ENCODE measurements at places on chromosomes 13 and 19.

GRCh38 chr13:113229791-113230190, 20.4 kb downstream of the CUL4A start:
- DNase-seq = no peak

DNA sequence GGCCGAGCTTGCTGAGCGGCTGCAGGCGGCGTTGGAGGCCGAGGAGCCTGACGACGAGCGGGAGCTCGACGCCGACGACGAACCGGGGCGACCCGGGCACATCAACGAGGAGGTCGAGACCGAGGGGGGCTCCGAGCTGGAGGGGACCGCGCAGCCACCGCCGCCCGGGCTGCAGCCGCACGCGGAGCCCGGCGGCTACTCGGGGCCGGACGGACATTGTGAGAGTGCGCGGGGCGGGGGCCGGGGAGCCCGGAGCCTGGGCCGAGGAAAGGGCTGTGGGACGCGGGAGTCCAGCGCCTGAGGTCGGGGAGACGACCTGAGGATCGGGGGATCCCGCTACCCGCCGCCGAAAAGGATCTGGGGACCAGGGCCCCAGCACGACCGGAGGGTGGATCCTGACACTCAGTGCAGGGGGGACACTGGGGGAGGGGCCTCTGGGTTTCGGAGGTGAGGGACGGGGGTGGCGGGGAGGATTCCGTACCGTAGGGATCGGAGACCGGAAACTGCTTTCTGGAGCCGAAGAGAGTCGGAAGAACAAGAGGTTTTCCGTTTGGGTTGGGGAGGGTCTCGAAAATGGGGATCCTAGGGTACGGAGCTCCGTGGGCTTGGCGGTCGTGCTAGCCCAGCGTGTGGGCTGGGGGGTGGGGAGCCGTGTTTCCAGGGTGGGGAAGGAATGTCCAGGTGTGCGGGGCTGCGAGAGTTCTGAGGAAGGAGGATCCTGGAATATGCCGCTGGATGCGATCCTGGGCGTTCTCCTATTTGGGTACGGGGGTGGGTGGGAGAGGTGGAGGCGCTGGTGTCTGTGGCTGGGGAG, 616 bp downstream of the HNRNPUL1 start:
- DNase-seq = peak; percentile 33

- DNase-seq = no peak
Observed at GRCh38 chr13:101817898-101818297, 365.4 kb downstream of the ITGBL1 start.

- no peak for DNase-seq
Observed at GRCh38 chr13:113445791-113446487, 7.3 kb downstream of the ADPRHL1 start.

- DNase-seq = no peak
Observed at GRCh38 chr19:48595833-48596232, 10.7 kb upstream of the SPACA4 start.

DNA sequence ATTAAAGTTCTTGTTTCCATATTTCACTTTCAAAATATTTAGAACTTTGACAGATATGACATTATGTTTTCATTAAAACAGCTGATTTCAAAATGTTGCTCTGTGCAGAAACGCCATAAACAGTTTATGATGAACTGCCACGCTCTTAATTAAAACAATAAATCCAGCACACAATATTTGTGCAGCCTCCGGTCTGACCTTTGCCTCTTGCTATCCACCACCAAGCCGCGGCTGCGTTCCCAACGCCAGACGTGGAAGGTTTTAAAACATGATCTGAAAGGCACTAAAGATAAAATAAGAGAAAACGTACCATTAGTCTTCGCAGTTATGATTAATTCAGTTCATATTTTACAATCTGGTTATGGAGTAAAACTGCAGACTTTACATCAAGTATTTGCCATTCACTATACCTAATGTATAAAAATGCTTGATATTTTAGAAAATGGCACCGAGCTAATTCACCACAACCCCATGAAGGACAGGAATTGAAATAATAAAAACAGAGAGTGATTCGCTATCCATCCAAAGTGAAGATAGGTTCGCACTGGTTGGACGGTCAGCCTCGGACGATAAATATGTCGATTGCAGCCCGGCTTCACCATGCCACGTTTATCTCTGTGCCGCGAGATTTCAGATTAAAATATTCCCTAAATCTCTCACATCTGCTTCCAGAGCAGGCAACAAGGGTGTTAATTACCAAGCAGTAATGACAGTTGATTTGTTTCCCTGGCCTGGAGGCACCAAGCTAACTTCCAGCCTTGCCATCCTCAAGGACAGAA, 103.3 kb upstream of the ZNF507 start:
- DNase-seq = no peak

DNA sequence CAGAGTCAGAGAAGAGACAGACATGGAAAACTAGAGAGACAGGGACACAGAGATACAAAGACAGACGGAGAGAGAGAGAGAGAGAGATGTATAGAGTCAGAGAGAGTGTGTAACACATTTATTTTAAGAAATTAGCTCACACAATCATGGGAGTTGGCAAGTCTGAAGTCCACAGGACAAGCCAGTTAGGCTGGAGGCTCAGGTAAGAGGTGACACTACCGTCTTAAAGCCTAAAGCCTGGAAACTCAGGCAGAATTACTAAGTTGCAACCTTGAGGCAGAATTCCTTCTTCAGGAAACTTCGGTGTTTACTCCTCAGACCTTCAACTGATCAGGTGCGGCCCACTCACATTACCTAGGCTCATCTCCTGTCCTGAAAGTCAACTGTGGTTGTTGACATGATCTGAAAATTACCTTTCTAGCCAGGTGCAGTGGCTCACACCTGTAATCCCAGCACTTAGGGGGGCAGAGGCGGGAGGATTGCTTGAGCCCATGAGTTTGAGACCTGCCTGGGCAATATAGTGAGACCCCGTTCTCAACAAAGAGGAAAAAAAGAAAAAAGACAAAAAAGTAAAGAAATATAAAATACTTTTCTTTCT, 2.8 kb upstream of the TNFSF14 start:
- no peak for DNase-seq

DNA sequence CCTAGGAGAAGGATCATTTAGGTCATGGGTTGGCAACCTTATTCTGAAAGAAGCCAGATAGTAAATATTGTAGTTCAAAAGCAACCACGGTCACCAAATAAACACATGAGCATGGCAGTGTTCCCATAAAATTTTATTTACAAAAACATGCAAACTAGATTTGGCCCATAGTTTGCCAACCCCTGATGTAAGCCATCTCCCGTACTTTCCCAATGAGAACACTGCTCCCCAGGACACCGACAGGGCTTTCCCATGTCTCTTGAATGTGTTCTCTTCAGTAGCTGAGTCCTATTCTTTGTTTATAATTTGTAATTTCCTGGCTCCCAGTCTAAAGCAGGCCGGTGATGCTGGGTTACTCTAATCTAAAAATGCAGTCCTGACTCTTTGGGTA, 239.6 kb downstream of the LHFPL6 start:
- no peak for DNase-seq

- no peak for DNase-seq
Observed at GRCh38 chr13:73879346-73880015, 254.7 kb downstream of the KLF12 start.

DNA sequence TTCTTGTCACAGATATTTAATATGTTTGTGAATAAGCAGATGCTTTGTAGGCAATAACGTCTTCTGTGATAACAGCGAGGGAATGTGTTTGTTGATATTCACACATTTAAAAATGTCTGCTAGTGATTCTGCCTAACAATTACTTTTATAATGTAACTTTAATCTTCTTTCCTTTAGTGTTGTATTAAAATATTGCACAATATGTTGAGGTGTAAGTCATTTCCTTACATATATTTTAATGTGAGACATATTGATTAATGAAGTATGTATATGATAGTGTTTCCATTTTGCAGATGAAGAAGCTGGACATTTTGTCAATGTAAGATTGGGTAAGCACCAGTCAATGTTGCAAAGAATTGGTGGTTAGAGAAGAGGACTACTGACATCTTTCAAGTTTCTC, 324.4 kb downstream of the SLITRK1 start:
- no peak for DNase-seq

DNA sequence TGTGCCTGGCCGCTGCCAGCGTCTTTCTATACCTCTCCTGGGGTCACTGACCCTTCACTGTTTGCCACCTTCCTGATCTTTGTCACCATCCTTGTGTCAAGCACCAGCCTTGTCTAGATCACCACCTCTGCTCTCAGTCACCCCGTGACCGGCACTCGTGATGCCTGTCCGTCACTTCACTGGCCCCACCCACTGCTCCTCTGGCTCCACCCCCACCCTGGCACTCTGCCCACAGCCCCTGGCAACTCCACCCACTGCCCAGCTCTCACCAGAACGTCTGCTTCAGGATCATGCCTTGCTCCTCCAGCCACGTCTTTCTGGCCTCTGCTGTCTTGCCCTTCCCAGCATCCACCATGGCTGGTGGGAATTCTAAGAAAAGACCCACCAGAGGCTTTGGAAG, 24.8 kb upstream of the PLA2G4C start:
- no peak for DNase-seq

DNA sequence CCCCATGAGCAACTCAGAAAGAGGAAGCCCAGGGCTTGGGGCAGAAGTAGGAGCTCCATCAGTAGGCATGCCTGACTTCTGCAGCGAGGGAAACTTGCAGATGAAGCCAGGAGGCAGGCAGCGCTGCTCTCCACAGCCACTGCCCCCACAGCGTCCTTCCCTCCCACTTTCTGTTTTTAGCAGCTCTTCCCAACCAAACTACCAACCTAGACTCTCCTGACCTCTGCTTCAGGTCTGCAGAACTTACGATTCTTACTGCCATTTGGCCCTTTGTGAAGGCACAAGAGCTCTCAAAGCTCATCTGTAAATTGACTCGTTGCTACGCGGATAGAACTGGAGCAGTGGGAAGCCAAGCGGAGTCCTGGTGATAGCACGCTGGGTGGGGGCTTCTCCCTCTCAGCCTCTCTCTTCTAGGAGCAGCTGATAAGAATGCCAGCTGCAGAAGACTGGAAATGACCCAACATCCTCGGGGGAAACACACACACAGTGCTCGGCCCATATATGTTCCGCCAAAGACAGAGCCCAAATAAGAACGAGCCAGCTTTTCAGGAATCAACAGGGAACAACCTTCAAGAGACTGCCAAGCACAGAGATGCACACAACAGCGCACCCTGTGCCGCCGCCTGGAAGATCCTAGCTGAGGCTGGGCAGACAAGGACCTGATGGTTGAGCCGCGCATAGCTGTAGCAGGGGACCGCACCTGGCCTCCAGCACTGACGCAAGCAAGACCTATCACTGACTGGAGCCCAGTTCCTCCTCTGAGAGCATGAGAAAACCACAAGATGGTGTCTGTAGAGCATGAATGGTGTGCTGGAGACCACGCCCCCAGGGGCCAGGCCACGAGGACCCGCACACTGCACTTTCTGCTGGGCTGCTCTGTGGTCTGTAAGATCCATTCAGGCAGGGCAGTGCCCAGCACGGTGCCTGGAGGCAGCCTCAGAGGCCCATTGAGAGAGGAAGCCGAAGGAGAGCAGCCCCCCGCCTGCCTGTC, 15.9 kb upstream of the SLC35E1 start:
- peak; percentile 61 for DNase-seq

- DNase-seq = no peak
Observed at GRCh38 chr13:110341445-110342244, 34.6 kb downstream of the COL4A2 start.

DNA sequence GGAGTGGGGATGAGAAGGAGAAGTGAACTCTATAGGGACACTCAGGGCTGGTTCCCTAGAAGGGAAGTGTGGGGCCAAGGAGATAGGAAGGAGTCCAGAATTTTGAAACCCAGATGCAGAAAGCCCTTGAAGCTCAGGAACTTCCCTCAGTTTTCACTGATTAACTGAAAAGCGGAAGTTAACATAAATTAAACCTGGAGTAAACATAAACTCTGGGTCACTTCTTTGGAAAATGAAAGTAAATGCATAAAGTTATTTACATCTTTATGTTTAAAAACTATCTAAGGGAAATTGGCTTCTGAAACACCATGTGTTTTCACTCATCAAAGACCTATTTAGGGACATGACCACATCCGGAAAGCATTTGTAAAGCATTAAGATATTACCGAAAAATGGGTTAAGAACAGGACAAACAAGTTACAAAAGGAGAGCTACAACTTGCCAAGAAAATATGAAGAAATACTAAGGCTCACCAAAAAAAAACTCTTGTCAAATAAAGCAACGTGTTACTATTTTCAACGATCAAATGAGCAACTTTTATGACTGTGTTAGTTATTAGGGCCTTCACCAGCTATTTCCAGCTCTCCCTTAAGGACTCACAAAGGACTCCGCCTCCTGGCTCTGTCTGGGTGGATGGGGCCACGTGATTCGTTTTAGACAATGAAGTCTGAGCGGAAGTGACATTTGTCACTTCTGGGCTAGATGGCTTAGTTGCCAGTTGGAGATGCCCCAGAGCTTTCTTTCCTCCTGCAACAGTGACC, 439.1 kb upstream of the ZNF507 start:
- no peak for DNase-seq

DNA sequence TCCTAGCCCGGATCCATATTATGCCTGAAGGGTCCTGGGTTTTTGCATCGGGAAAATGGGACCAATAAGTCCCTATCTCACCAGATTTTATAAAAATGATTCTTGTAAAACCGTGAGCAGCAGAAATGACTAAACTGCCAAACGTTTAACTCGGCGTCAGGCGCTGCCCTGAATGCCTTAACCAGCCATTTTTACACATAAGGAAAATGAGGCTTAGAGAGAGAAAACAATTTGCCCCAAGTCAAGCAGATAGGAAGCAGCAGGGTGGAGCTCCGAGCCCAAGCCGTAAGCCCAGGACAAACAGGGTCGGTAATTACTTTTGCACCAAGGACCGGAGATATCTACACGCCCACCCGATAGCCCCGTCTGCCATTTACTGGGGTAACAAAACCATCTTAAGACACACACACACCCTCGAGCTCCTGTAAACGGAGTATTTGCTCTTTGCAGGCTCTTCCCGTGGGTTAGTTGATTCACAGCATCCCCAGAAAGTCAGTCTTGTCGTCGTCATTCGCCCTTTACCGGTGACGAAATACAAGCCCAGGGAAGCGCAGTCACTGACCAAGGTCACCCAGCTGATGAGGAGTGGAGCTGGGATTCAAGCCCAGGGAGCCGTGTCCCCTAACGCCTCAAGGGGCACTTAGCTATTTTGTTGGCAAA, 16.0 kb upstream of the MRI1 start:
- DNase-seq = no peak

GRCh38 chr13:71412231-71412630, 454.8 kb downstream of the DACH1 start:
- no peak for DNase-seq

DNA sequence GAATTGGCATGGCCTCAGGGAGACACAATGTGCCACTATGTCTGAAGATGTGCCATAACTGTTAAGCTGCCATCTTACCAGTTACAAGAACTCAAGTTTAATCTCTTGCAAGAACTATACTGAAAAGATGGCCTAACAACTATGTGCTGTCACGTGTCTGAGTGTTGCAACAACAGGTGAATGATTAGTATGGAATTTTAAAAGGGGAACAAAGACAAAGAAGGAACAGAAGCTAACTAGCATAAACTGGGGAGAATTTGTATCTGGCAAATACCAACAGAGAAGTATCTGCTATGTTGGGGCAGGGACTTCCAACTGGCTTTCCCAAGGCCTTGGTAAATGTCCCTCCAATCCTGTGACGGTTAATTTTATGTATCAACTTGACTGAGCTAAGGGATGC, 11.5 kb upstream of the ACOD1 start:
- no peak for DNase-seq

- DNase-seq = no peak
Observed at GRCh38 chr13:23467048-23467931, 33.8 kb upstream of the SACS start.

GRCh38 chr19:4969292-4969771, 419 bp downstream of the KDM4B start:
- no peak for DNase-seq

- DNase-seq = no peak
Observed at GRCh38 chr13:86841264-86841663, 829.9 kb upstream of the SLITRK5 start.

Data from T follicular helper cell (primary cell).